Body of pancreas (tissue), 4 donors: ENCODE measurements at places on chromosomes 16 and 17.

DNA sequence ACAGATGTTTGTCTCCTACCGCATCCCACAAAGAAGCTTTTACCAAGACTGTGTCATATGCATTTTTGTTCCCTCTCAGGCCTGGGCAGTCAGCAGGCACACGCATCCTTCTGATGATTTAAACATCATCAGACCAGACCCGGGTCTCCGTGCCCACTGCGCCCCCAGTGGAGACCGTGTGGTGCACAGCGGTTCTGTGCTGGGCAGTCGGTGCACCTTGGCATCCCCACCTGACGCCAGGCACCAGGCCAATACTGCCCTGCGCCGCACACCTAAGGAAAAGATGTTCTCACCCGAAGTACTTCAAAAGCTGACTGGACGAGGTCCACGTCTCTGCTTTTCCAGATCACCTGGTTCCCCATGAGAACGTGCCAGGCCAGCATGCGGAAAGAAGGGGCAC is 10.6 kb upstream of the PLD6 start:
- DNase-seq: no peak

- DNase-seq: no peak
Measured at GRCh38 chr17:50903604-50904517, 37.7 kb upstream of the TOB1 start.

DNA sequence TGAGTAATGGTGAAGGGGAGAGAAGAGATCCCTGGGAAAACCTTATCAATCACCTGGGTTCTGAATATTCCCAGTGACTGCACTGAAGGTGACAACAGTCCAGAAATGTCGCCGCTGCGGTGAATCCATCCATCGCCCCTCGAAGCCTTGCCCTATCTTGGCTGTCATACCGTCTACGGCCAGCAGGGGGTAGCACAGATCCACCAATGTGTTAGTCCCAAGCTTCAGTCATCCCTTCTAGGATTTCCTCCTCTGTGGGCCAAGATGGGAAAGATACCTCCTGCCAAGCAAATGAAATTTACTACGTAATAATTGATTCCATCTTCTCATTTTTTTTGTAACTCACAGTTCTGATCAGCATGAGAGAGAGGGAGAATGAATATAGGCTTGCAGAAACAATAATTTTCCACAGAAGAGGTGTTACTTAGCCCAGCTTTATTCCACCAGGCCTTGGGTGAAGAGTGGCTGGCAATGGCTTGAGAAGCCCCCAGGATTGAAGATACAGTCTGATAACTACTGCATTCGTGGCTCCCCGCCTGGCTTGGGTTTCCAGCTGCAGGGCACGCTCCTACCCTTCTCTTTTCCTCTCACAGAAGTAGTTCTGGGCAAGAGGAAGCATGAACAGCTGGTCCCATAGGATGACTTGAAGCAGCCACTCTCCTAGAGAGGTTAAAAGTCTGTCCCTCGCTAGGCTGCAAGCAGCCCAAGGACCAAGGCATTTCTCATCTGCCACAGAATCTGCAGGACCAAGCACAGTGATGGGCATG is 2.6 kb upstream of the FMNL1 start:
- peak; percentile 91 for DNase-seq

DNA sequence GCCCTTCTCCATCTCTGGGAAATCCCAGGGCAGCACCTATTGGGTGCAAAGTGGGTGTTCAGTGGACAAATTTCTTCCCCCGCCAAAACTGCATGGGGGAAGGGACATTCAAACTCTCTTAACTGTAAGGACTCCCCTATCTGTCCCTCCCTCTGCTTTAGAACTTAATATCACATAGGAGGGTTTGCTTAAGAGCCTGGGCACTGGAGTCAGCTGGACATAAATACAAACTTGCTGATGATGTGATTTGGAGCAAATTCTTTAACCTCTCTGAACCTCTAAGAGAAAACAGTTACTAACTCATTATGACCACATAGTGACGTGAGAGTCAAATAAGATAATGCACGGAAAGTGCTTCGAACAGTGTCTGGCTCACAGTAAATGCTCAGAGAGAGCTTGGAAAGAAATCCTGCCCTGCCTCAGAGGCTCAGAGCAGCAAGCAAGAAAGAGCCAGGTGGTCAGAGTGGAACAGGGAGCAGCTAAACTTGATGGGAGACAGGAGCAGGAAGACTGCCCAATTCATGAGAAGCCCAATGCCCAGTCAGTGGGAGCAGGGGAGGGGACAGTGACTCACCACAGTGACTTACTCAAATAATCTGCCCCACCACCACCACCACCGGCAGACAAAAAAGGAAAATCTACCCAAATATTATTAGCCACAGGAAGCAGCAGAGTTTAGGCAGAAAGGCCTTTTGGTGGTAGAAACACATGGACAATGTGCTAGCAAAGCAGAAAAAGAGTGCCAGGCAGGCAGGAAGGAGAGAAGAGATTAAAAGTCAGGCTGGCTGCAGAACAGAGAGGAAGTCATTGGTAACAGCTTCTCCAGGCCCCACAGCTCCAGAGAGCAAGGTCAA is 23.9 kb upstream of the CCL1 start:
- DNase-seq: no peak

DNA sequence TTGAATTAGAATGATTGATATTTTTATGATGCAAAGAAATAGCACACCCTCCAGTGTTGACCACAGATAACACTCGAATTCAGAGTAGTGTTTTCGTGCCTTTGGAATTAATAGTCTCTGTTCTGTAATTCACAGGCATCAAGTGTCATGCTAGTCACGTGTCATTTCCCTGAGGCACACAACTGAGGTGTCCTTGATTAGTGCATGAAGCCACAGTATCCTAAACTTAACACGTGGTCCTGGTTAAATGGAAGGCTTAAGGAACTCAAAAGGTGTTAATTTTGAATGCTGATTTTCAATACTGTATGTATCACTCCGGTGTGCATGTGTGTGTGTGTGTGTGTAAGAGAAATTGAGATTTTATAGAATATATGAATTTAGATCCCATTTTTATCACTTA is 625.6 kb downstream of the TMEM114 start:
- DNase-seq: no peak

DNA sequence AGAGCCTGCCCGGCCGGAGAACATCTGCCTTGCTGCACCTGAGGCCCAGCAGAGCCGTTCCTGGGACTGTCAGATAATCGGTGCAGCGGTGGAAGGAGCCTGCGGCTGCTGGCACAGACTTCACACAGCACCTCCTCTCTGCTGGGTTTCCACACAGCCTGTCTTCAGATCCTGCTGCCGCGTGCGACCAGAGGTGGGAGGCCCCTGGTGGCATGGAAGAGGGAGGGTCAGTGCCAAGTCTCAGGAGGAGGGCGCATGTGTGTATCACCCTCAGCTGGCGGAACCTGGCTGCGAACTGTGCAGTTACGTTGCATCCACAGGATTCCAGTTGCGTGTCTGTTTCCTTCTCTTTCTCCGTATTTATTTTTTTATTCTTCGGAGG is 3.3 kb downstream of the CDK5R1 start:
- no peak for DNase-seq

- DNase-seq: no peak
Measured at GRCh38 chr17:36994438-36994837, 45.7 kb downstream of the AATF start.

DNA sequence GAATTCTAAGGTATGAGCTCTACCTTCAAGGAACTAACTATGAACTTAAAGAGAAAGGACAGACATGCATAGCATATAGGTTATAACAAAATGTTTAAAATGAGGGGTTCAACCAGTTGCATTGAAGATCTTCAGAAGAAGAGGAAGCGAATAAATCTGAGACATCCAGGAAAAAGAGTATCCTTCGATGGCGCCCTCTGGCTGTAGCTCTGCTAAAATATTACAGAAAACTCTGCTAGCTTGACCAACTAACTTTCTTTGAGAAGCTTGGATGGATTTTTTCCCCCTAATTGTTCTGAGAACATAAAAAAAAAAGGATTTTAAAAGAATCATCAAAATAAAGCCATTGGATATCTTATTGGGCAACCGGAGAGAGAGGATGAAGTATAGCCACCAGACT is 659.9 kb upstream of the SOX9 start:
- peak; percentile 64 for DNase-seq

GRCh38 chr17:73683771-73684170 is 39.5 kb upstream of the SDK2 start:
- DNase-seq: no peak

DNA sequence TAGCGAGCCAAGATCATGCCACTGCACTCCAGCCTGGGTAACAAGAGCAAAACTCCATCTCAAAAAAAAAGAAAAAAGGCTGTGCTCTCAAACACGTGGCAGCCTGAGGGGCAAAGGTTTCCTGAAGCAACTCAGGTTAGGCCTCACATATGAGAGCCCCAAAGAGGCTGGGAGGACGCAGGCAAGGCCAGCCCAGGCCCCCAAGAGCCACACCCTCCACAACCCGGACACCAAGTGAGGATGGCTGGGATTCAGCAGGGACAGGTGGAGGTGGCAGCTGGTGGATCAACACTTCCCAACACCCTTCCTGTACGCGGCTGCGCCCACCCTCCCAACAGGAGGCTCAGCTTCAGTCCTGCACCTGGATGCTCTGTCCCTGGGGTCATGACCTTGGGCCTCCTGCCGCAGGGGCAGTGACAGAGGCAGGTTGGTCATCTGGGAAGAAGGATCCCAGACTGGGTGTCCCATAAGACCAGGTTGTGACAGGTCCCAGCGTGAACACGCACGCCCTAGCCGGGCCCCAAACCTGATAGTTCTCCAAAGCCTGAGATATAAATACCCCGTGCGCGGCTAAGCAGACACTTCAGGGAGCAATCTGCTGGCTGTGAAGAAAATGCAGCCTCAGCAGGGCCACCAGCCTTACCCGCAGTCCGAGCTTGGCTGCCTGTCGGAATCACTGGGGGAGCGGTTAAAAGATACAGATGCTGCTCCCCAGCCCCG is 78.1 kb downstream of the TIMM22 start:
- DNase-seq: no peak

GRCh38 chr16:85286066-85286831 is 174.0 kb upstream of the CIBAR2 start:
- peak; percentile 45 for DNase-seq

DNA sequence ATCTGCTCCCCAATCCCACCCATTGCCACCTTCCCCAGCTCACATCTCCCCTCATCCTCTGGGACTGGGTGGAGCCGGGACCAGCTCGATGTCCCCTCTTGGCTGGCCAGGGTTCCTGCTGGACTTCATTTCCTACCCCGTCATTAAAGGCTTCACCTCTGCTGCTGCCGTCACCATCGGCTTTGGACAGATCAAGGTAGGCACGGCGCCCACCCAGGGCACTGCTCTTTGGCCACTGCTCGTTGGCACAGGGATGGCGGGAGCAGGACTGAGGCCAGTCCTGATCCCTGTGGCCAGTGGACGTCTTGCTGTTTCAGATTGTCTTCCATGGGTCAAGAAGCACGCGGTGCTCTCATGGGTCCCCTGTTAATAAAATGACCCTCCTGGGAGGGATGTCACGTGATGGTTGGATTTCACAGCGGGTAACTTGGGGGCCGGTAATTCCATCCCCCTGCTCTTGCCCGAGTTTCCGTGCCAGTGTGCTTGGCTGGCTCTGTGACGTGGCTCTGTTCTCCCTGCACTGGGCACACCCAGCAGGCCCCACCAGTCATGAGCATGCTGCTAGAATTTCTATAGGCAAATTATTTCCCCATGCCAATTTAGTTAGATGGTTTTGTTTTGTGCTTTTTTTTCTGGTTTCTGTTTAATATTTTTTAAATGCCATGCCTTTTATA is 3.1 kb downstream of the SLC26A11 start:
- no peak for DNase-seq

DNA sequence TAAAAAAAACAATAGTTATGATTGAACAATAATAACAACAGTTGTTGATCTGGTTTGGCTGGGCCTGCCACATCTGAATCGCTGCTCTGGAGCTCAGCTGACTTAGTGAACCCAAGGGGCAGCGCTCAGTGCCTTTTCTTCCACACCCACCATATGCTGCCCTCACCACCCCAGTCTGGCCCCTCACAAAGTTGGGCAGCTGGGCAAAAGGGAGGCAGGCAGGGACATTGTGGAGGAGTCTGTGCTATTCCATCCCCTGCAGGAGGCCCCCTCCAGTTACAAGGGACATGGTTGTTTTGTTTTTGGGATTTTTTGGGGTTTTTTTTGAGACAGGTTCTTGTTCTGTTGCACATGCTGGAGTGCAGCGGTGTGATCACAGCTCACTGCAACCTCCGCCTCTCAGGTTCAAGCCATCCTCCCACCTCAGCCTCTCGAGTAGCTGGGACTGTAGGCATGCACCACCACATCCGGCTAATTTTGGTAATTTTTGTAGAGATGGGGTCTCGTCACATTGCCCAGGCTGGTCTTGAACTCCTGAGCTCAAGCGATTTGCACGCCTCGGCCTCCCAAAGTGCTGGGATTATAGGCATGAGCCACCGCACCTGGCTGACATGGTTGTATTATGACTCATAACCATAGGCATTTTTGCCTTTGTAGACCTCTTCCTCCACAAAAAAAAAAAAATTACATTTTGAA is 8.6 kb upstream of the PECAM1 start:
- no peak for DNase-seq

DNA sequence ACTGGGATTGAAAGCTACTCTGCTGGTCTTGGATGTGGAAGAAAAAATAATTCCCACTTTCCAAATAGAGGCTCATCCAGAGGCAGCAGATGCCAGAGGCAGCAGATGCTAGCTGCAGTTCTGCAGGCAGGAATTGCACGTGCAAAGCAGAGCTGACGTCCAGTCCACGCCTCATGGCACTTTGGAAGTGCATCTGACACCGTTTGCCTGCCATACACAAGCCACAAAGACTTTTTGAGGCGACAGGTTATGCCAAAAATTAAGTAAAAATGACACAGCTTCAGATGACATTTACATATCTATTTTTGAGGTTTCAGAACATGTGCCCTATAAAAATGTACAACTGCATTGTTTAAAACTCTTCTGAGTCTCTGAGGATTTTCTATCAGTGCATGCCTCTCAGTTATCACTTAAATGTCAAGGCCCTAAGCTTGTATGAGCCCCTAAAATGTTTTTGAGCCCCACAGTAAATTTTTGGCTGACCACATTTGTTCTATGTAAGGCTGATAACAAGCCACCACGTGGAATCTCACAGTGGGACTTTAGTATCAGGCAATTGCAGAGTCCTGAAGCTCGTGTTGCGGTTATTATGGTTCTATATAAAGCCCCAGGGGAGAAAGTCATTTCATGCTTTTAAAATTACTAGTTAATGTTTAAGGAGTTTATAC is 239.2 kb downstream of the PRKCA start:
- no peak for DNase-seq

- DNase-seq: peak; percentile 70
Measured at GRCh38 chr16:85296859-85297660, 184.8 kb upstream of the CIBAR2 start.

DNA sequence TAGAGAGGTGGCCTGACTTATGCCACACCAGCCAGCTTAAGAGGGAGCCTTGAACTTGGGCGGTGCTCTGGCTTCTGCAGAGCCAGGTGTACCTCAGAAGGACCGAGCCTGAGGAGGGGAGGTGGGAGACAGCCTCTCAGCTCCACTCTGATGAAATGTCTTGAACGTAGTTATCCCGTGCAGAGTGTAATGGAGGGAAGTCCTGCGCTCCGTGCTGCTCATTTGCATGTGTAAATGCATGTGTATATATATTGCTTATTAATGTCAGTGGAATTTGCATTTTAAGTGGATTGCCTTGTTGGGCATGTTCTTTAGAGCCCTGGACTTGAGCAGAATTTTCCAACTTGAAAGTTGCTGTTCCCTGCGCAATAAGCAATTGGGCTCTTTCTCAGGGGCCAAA is 264.9 kb upstream of the SDK2 start:
- DNase-seq: no peak

GRCh38 chr16:66924527-66925321 is 611 bp downstream of the RRAD start:
- peak; percentile 30 for DNase-seq

- no peak for DNase-seq
Measured at GRCh38 chr16:47244206-47244605, 100.5 kb upstream of the NETO2 start.
